ENCODE measurements at places on chromosomes 7 and 10. TPM values are rescaled to one million over a fixed set of nuclear protein-coding genes. Genes with fewer than 3 reads are reported as not detected.

The SFMBT2 gene
- total RNA-seq = 25.8 TPM

The AKR1C3 gene
- total RNA-seq = 6.0 TPM

The CALHM3 gene
- 0.48 TPM for total RNA-seq

The EPHB6 gene
- 7.0 TPM for total RNA-seq

The ZSWIM8 gene
- 92.2 TPM for total RNA-seq

The ZNF365 gene
- total RNA-seq = 0.35 TPM

The AKR1C8 gene
- 1.5 TPM for total RNA-seq

The SORBS1 gene
- 0.90 TPM for total RNA-seq

The HPSE2 gene
- total RNA-seq = not detected

The LIPK gene
- not detected for total RNA-seq

The PRKAG2 gene
- total RNA-seq = 33.7 TPM

The KIF20B gene
- 82.1 TPM for total RNA-seq

All from activated CD4-positive, alpha-beta memory T cell treated with anti-CD3 and anti-CD28 coated beads, Interleukin-2, amount 10 ng/mL, durations not matched to agents 7 days and 5 days (primary cell).